Caco-2 (cell line): ENCODE measurements at places on chromosomes 5 and 9.

- H3K4me1 ChIP-seq, result peaks cover 21% of the 10 kb centered on the region
- H3K27ac ChIP-seq, result no peak overlapping the region
- no peaks in the 10 kb centered on the region for H3K27me3 ChIP-seq
- no peaks in the 10 kb centered on the region for H3K36me3 ChIP-seq
- peak; percentile 13 for DNase-seq
Observed at GRCh38 chr9:96619124-96619465, 548 bp downstream of the CDC14B start.

DNA sequence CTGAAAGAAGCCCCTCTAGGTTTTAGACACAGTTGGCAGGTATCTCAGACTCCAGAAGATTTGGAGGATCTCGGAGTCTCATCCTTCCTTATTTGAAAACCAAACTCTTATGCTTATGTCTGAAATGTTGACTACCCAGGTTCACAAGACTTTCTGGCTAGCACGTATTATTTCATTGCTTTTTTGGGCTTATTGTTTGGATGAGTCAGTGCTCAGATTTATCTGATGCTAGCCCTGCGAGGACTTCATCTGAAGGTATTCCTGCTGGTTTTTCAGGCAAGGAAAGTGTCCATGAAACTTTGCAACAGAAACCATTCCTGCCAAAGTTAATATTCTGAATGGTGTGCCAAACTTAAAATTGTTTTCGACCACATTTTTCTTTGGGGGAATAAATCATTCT lies 8.5 kb downstream of the OSTF1 start:
- DNase-seq, result no peak
- H3K4me1 ChIP-seq, result no peaks in the 10 kb centered on the region
- no peaks in the 10 kb centered on the region for H3K36me3 ChIP-seq
- no peaks in the 10 kb centered on the region for H3K27me3 ChIP-seq
- H3K27ac ChIP-seq, result no peak overlapping the region
- no peak overlapping the region for H3K4me3 ChIP-seq

DNA sequence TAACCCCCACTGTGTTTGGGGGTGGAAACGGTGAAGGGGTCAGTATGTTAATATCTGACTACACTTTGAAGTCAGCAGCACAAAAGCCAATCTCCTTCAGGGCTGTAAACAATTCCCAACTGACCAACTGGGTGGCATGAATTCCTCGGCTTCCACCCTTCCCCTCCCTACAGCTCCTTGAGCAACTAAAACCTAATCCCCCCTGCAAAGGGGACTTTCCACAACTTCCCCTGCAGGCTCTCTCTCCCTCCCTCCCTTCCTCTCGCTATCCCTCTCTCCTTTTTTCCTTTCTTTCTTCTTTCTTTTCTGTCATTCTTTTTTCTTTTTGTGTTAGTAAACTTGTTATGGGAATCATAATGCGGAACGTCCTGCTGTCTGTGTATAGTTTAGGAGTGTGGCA lies 65.1 kb upstream of the PTCH1 start:
- H3K36me3 ChIP-seq, result no peaks in the 10 kb centered on the region
- H3K4me3 ChIP-seq, result no peak overlapping the region
- DNase-seq, result no peak
- H3K4me1 ChIP-seq, result no peaks in the 10 kb centered on the region

GRCh38 chr9:80651044-80651443 lies 1038.3 kb downstream of the TLE1 start:
- H3K4me1 ChIP-seq, result no peaks in the 10 kb centered on the region
- DNase-seq, result no peak
- H3K27ac ChIP-seq, result no peak overlapping the region
- no peak overlapping the region for H3K4me3 ChIP-seq

DNA sequence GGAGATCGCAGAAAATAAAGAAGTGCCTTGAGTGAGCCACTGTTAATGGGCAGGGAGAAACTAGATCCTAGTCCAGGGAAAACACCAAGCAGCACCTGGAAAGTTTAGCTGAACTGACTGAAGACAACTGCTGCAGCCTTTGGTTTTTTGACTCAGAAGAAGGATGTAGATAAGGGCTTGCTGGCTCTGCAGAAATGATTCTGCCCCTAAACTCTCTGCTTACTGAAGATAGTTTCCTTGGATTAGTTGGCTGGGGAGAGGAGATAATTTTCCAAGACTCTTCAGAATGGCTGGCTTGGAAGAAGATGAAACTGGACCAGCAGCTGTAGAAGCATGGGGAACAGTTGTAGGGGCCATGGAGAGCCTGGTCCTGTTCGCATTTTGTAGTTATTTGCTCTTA lies 471.8 kb downstream of the KDM4C start:
- H3K4me3 ChIP-seq, result no peak overlapping the region
- no peak overlapping the region for H3K27ac ChIP-seq
- no peak for DNase-seq
- H3K36me3 ChIP-seq, result no peaks in the 10 kb centered on the region
- no peaks in the 10 kb centered on the region for H3K4me1 ChIP-seq

GRCh38 chr5:91132550-91132949 lies 250.6 kb downstream of the ARRDC3 start:
- no peak for DNase-seq
- H3K27ac ChIP-seq, result no peak overlapping the region
- H3K36me3 ChIP-seq, result no peaks in the 10 kb centered on the region

DNA sequence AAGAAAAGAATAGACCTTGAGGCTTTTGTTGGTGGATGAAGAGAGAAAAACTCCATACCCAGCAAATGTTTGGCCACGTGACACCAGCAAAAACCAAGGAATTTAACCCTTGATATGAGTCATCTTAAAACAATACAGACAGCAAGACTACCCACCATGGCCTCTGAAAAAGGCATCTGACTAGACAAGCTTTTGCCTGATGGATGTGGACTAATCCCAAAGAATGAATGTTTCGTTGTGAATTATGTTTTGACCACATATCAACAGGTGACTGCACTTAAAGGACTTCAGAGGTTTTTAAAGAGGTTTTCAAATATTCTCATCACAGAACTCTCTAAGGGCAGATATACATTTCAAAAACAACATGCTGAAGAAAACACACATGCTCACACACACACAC lies 33.0 kb upstream of the SLC1A3 start:
- no peaks in the 10 kb centered on the region for H3K27me3 ChIP-seq
- H3K27ac ChIP-seq, result no peak overlapping the region
- no peaks in the 10 kb centered on the region for H3K36me3 ChIP-seq
- no peak overlapping the region for H3K4me3 ChIP-seq
- H3K4me1 ChIP-seq, result no peaks in the 10 kb centered on the region

DNA sequence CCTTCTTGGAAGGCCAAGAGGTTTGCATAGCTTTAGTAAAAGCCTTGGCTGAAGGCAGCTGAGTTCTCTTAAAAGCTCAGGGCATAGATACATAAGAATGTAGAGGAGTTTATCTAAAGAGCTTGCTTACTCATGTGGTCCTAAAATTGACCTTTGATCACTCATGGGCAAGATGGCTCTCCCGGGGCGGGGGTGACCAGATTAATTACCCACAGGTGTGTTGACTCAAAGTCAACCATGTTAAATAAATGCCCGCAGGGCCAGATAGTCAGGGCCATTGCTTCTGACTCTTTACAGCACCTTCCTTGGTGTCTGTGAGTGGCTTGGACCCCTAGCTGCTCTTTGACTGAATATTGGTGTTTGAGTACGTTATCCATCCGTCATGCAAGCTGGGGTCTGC lies 33.1 kb upstream of the GHR start:
- no peaks in the 10 kb centered on the region for H3K27me3 ChIP-seq
- peaks cover 6% of the 10 kb centered on the region; the same call in 1 of the 2 replicates for H3K4me1 ChIP-seq
- no peak overlapping the region for H3K4me3 ChIP-seq
- no peak overlapping the region for H3K27ac ChIP-seq
- H3K36me3 ChIP-seq, result no peaks in the 10 kb centered on the region

GRCh38 chr9:26814799-26815198 lies 77.8 kb downstream of the CAAP1 start:
- no peaks in the 10 kb centered on the region for H3K36me3 ChIP-seq
- DNase-seq, result no peak
- H3K27ac ChIP-seq, result no peak overlapping the region
- no peak overlapping the region for H3K4me3 ChIP-seq

DNA sequence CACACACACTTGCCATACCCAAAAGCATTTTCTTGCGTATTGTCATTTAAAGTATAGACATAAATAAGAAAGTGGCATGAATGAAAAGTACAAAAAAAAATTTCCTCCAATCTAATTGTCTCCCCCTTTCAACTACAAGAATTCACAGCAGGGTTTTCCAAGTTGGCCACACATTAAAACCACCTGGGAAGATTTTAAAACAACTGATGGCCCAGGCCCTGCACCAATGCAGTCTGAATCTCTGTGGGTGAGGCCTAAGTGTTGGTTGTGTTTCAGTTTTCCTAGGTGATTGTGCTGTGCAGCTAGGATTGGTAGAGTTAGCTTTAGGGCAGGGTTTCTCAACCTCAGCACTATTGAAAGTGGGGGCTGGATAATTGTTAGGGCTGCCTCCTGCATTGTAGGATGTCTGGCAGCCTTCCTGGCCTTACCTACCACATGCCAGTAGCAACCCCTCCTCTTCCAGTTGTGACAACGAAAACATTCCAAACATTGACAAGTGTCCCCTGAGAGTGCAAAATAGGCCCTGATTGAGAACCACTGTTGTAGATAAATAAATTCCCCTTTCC lies 337.1 kb downstream of the KIAA0825 start:
- no peaks in the 10 kb centered on the region for H3K36me3 ChIP-seq
- DNase-seq, result no peak
- peaks cover 6% of the 10 kb centered on the region; the same call in 1 of the 2 replicates for H3K4me1 ChIP-seq
- no peak overlapping the region for H3K4me3 ChIP-seq

DNA sequence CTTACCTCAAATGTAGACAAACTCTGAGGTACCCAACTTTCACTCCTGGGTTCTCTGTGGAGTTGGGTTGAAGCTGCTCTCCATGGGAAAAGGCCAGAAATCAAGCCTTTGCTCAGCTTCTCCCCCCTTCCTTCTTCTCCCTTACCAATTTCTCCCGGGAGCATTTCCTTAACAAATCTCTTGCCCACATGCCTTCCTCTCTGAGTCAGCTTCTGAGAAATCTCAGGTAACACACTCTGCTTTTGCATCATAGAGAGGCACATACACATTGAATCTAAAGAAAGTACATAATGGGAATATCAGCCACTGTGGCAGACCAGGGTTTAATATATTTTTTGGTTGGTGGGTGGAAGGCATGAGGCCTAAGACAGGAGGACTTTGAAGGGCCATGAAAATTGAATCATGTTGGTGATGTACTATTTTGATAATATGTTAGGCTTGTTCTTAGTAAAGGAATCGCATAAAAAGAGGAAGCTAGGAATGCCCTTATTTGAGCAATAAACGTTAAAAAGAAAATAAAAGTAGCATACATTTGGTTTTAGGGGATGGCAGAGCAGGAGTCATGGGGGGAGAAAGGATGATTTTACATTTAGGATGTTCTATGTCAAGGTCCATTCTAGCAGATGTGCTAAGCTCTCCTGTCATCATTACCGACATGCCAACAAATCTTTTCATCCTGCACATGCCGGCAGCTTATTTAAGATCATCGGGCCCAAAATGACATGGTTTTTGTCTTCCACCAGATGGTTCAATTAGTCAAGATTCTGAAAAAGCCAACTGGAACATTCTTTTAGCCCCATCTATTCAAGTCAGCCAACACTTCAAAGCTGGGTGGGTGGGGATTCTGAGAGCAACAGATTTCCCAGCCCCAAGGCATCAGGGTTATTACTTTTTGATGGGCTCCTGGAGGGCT lies 199.5 kb upstream of the CLINT1 start:
- no peak overlapping the region for H3K4me3 ChIP-seq
- H3K4me1 ChIP-seq, result no peaks in the 10 kb centered on the region
- H3K36me3 ChIP-seq, result no peaks in the 10 kb centered on the region
- H3K27me3 ChIP-seq, result no peaks in the 10 kb centered on the region; the same call in 1 of the 2 replicates

- no peak overlapping the region for H3K27ac ChIP-seq
- no peaks in the 10 kb centered on the region for H3K36me3 ChIP-seq
- H3K4me3 ChIP-seq, result no peak overlapping the region
- H3K4me1 ChIP-seq, result peaks cover 5% of the 10 kb centered on the region; the same call in 1 of the 2 replicates
- H3K27me3 ChIP-seq, result no peaks in the 10 kb centered on the region
Observed at GRCh38 chr5:53820802-53821171, 260.3 kb downstream of the NDUFS4 start.

DNA sequence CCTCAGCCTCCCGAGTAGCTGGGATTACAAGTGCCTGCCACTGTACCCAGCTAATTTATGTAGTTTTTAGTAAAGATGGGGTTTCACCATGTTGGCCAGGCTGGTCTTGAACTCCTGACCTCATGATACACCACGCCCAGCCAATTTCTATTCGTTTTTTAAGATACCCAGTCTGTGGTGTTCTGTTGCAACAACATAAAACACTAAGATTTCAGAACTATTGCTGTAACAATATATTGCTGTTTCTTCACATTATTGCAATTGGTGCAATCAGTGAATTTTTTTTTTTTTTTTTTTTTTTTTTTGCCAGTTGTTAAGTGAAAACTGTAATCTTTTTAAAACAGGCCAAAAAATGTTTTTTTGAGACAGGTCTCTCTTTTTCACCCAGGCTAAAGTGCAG lies 9.9 kb downstream of the SRP19 start:
- no peaks in the 10 kb centered on the region for H3K4me1 ChIP-seq
- no peak overlapping the region for H3K27ac ChIP-seq
- no peak for DNase-seq
- H3K4me3 ChIP-seq, result no peak overlapping the region
- peaks cover 1% of the 10 kb centered on the region for H3K36me3 ChIP-seq

GRCh38 chr5:67248703-67249589 lies 52.3 kb upstream of the CD180 start:
- no peaks in the 10 kb centered on the region for H3K27me3 ChIP-seq
- no peak for DNase-seq
- no peak overlapping the region for H3K4me3 ChIP-seq
- no peaks in the 10 kb centered on the region for H3K4me1 ChIP-seq
- H3K36me3 ChIP-seq, result no peaks in the 10 kb centered on the region

DNA sequence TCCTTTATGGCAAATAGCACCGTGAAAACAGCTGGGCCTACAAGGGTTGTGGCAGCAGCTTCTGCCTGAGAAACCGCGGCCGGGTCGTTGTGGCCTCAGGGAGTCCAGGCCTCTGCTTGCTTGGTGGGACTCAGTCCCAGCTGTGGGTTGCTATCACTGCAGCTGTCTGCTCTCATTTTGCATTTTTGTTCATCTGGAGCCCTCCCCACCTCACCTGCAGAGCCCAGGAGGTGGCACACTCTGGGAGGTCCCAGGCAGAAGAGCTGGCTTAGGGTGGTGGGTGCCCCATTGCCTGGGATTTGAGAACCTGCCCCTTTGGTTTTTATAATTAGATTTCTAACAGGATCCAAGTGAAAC lies 138.4 kb downstream of the GADD45G start:
- H3K4me3 ChIP-seq, result no peak overlapping the region
- H3K27ac ChIP-seq, result no peak overlapping the region
- DNase-seq, result no peak

GRCh38 chr5:59275510-59276324 lies 617.8 kb downstream of the PDE4D start:
- no peaks in the 10 kb centered on the region for H3K4me1 ChIP-seq
- H3K36me3 ChIP-seq, result no peaks in the 10 kb centered on the region
- no peaks in the 10 kb centered on the region for H3K27me3 ChIP-seq
- no peak for DNase-seq

GRCh38 chr9:94806307-94806893 lies 79.9 kb downstream of the AOPEP start:
- no peak overlapping the region for H3K4me3 ChIP-seq
- 0 out of 2 replicates have a peak, but pooled peaks cover 5% of the 10 kb centered on the region for H3K4me1 ChIP-seq
- no peaks in the 10 kb centered on the region for H3K27me3 ChIP-seq
- DNase-seq, result no peak
